ENCODE measurements at places on chromosomes 3 and 15. TPM values are rescaled to one million over a fixed set of nuclear protein-coding genes. Genes with fewer than 3 reads are reported as not detected.

The GUCA1C gene
- total RNA-seq: not detected

The DPPA2 gene
- not detected for total RNA-seq

DNA sequence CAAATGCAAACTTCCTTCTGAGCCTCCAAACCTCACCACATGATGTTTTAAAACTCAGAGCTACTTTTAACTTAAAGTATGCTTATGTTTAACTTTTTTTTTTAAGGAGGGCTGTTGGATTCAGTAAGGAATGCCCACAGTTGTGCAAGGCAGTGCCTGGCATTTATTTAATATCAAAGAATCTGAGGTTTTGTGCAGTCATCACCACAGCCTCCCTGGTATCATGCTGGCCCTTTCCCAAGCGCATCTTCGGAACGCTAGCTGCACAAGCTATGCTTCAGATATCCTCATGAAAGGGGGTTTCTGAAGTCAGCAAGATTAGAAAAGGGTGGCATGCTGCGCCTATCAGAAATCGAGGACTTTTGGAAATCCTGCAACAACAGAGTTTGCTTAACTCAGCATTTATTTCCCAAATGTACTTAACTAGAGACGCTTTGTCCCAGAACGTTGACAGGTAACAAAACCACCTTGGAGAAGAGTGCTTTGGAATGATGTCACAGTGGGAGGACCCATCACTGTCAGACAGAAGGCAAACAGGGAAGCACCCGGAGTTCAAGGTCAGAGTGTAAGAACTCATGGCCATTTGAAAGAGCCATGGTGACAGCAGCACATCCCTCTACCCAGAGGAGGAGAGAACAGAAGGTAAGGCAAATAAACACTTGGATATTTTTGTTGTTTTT is 120.2 kb upstream of the IGF1R start:
- H3K27ac ChIP-seq: no peak overlapping the region
- DNase-seq: no peak
- H3K4me3 ChIP-seq: no peak overlapping the region
- H3K27me3 ChIP-seq: peaks cover 9% of the 10 kb centered on the region
- H3K4me1 ChIP-seq: no peaks in the 10 kb centered on the region

DNA sequence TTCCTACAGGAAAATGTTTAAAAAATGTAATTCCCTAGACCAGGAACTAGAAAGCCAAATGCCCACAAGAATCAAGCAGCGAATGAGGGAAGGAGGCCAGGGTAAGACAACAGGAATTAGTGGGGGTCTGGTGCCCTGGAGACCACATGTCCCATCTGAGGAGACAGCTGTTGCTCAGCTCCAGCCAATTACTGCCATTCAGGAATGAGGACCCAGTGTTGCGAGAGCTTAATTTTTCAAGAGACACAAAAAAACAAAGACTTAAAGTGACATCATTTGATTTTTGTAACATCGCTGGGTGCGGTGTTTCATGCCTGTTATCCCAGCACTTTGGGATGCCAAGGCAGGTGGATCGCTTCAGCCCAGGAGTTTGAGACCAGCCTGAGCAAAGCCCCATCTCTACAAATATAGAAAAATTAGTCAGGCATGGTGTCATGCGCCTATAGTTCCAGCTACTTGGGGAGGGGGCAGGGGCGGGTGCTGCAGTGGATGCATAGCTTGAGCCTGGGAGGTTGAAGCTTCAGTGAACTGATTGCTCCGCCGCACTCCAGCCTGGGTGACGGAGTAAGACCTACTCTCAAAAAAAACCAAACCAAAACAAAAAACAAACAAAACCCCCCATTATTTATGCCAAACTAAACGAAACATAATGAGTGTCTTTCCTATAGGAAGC is 52.8 kb upstream of the LRIG1 start:
- no peak for DNase-seq
- no peak overlapping the region for H3K27ac ChIP-seq
- H3K4me1 ChIP-seq: peaks cover 6% of the 10 kb centered on the region

- peaks cover 40% of the 10 kb centered on the region for H3K27me3 ChIP-seq
- no peak overlapping the region for H3K27ac ChIP-seq
- no peak for DNase-seq
- H3K4me1 ChIP-seq: peaks cover 12% of the 10 kb centered on the region
- no peaks in the 10 kb centered on the region for H3K36me3 ChIP-seq
Observed at GRCh38 chr3:135966271-135966961, 888 bp downstream of the PPP2R3A start.

The MTFMT gene
- total RNA-seq: 13.7 TPM

- no peak for DNase-seq
- H3K36me3 ChIP-seq: no peaks in the 10 kb centered on the region
- no peaks in the 10 kb centered on the region for H3K4me1 ChIP-seq
- H3K27ac ChIP-seq: no peak overlapping the region
Observed at GRCh38 chr3:179416681-179417080, 34.6 kb downstream of the GNB4 start.

The GP9 gene
- not detected for total RNA-seq

DNA sequence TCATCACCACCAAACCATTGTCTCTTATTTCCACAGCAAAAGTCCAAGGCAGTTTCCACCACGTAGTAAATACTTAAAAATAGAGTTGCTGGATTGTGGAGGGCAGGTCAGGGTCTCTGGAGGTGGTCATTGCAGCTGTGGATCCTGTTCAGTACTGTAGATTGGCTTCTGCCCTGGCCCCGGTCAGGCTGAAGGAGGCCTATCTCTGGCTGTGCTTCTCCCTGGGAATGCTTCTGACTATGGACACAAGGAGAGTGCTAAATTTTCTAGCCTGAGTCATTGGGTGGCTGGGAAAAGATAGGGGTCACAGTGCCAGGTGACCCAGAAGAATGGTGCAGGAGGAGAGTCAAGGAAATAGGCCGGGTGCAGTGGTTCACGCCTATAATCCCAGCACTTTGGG is 26.3 kb upstream of the GMPPB start:
- no peak for DNase-seq
- H3K27ac ChIP-seq: no peak overlapping the region
- no peaks in the 10 kb centered on the region for H3K27me3 ChIP-seq
- no peak overlapping the region for H3K4me3 ChIP-seq
- H3K4me1 ChIP-seq: no peaks in the 10 kb centered on the region

DNA sequence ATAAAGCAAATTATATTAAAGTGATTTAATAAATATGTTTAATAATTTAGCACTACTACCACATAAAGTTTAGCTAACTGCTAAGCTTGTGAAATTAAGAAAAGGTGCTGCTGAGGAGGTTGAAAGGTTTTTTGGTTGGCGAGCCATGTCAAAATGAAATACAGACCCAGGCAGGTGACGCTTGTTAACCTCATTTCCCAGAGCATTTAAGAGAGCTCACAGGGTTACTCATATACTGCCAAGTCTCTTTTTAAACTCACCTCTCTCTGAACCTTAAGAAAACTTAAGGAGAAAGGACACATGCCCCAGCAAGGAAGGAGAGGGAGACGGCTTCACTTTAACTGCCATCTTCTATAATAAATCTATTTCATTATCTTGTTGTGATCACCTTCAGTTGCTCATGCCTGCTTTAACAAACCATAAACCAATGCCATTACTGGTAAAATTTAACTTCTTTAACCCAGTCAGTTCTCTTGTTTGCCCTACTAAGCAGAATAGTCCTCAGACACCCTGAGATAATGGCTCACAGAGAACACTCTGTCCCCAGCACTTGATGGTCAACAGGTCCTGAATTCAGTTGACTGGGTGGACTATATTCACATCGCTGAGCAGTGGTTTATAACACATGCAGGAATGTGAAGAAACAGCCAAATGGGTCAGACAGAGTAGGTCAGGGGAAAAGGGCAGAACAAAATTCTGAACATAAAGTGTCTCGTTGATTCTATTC is 540.1 kb downstream of the UNC13C start:
- DNase-seq: no peak
- no peak overlapping the region for H3K4me3 ChIP-seq
- no peaks in the 10 kb centered on the region for H3K36me3 ChIP-seq
- no peaks in the 10 kb centered on the region for H3K27me3 ChIP-seq
- no peak overlapping the region for H3K27ac ChIP-seq

DNA sequence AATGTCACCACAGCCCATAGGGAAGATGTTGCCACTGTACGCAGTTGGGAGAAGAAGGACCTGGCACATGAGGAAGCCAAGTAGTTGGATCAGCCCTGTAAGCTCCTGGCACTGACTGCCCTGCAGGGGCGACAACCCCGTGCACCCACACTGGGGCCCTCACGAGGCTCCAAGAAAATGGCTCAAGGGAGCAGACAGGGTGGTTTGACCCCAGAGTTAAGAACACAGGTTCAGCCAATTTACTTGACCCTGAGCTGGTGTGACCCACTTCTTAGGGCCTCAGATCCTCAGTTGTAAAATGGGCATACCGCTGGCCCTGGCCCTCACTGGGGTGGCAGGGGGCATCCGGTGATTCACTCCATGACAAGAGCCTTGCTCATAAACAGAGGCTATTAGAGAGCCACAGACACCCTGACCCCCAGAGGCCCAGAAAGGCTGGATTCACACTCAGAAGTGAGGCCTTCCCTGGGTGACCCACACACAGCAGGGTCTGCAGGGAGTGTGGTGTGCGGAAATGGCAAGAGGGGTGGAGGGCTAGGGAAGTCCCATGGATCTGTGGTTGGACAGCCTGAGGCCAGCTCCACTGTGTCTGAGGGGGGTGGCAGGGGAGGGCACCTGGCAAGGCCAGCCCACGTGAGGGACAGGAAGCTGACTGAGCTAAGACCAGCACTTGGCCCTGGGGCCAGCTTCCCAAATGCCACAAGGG is 1.7 kb upstream of the HHATL start:
- no peaks in the 10 kb centered on the region for H3K36me3 ChIP-seq
- no peak for DNase-seq
- H3K27ac ChIP-seq: no peak overlapping the region
- peaks cover 6% of the 10 kb centered on the region for H3K4me1 ChIP-seq
- no peak overlapping the region for H3K4me3 ChIP-seq
- no peaks in the 10 kb centered on the region for H3K27me3 ChIP-seq

DNA sequence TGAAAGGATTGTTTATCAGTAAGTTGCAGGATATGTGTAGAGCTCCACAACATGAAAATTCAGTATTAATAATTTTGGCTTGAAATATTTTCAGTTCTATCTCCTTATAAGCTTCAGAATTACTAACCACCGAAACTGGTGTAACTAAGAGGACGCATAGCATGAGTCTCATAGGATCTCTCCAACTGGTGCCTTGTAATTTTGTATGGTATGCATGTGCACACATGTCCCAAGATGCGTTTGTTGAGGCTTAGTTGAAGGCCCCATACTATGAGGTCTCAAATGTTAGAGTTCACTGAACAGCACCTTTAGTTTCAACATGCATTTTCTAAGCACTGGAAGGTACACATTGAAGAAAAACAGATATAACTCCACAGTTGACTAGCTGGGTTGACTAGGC is 195.4 kb downstream of the TP63 start:
- H3K4me1 ChIP-seq: no peaks in the 10 kb centered on the region
- DNase-seq: no peak
- H3K27me3 ChIP-seq: no peaks in the 10 kb centered on the region
- no peak overlapping the region for H3K27ac ChIP-seq
- H3K36me3 ChIP-seq: no peaks in the 10 kb centered on the region
- no peak overlapping the region for H3K4me3 ChIP-seq

DNA sequence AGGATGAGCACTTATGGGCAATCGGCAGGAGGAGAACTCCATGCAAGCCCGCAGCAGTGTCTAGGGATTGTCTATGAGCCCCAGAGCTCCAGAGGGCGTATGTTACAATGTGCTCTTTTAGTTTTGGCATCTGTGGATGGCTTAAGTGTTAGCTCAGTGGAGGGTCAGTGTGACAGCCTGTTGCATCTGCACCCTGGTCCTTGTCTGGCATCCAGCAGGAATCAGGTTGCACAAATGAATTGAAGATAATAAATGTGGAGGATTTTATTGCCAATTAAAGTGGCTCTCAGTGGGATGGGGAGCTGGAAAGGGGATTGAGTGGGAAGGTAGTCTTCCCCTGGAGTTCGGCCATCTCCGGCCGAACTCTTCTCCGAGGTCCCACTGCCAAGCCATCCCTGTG is 11.8 kb upstream of the PRICKLE2 start:
- no peaks in the 10 kb centered on the region for H3K4me1 ChIP-seq
- no peaks in the 10 kb centered on the region for H3K36me3 ChIP-seq
- H3K4me3 ChIP-seq: no peak overlapping the region
- DNase-seq: no peak

GRCh38 chr3:116020989-116021388 is 397.7 kb downstream of the GAP43 start:
- no peak overlapping the region for H3K4me3 ChIP-seq
- no peaks in the 10 kb centered on the region for H3K27me3 ChIP-seq
- no peaks in the 10 kb centered on the region for H3K4me1 ChIP-seq
- H3K36me3 ChIP-seq: no peaks in the 10 kb centered on the region

GRCh38 chr3:7874116-7874515 is 627.5 kb upstream of the LMCD1 start:
- no peak overlapping the region for H3K4me3 ChIP-seq
- H3K4me1 ChIP-seq: peaks cover 34% of the 10 kb centered on the region
- peaks cover 9% of the 10 kb centered on the region for H3K36me3 ChIP-seq
- H3K27me3 ChIP-seq: peaks cover 3% of the 10 kb centered on the region

The GOLGA6D gene
- not detected for total RNA-seq

DNA sequence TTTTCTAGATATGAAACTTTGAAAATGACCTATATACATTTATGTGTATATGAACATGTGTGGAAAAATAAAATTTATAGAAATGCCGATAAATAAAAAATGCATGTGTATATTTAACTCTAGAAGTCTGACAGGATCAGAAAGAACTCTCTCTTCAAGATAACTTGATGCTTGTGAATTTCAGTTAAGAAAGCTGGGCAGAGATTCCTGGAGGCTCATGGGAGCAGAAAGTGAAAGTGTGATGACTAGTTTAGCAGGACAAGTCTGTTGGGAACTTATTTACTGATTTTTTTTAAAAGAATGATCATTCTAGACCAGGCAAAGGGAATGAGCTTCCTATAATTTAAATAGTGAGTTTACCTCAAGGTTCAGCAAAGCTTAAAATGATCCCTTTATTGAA is 81.5 kb upstream of the KCNAB1 start:
- no peaks in the 10 kb centered on the region for H3K36me3 ChIP-seq
- peaks cover 5% of the 10 kb centered on the region for H3K27me3 ChIP-seq
- H3K27ac ChIP-seq: no peak overlapping the region
- no peak for DNase-seq
- H3K4me1 ChIP-seq: no peaks in the 10 kb centered on the region

GRCh38 chr3:196537319-196537984 is 22.3 kb upstream of the SMCO1 start:
- no peak overlapping the region for H3K4me3 ChIP-seq
- H3K36me3 ChIP-seq: no peaks in the 10 kb centered on the region
- DNase-seq: peak; percentile 79
- no peak overlapping the region for H3K27ac ChIP-seq
- peaks cover 8% of the 10 kb centered on the region for H3K4me1 ChIP-seq

GRCh38 chr3:167346171-167346570 is 33.9 kb downstream of the ZBBX start:
- H3K4me1 ChIP-seq: no peaks in the 10 kb centered on the region
- H3K4me3 ChIP-seq: no peak overlapping the region
- no peaks in the 10 kb centered on the region for H3K27me3 ChIP-seq
- no peak overlapping the region for H3K27ac ChIP-seq
- no peak for DNase-seq

DNA sequence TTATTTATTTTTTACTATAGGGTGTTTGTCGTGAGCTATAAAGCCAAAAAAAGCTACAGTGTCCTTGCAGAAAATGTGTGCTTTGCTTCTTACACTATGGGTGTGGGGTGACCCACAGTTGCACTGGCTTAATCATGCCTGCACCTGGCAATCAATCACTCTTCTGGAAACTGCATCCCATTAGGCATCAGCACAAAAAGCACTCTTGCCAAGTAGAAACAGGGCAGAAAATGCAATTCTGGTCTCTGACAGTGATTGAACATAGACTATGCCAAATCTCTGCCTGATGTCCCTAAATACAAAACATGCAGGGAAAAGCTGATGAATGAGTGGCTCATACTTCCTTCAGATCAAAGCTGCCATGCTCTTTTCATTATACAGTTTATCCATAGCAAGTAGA is 30.4 kb upstream of the PLAAT1 start:
- no peaks in the 10 kb centered on the region for H3K36me3 ChIP-seq
- no peak for DNase-seq
- H3K27ac ChIP-seq: no peak overlapping the region
- H3K4me3 ChIP-seq: no peak overlapping the region

The CCDC191 gene
- total RNA-seq: 2.9 TPM
